ENCODE measurements at places on chromosomes 5 and 9.

DNA sequence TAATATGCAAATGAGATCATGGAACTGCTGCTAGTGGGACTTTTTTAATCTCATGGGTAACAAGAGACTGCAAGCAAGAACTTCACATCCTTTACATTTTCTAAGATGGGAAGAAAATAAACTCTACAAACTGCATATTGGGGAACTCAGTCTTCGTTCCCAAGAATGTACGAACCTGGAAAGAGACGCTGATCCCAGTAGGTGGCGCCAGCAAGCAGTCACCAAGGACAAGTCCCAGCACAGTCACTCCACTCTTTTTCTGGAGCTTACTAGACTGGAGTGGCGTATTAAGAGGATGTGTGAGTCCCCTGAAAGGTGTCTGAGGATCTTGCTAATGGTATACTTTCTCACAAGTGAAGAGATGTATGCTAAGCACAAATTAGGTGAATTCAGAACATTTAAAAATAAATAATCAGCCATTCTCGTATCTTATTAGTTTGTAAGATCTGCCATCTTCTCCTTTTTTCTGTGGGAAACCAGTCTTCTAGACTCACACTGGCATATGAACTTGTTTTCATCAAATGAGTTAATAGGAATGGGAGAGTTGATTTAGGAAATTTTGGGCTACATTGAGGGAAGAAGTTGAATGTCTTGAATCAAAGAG, 16.0 kb upstream of the PUM3 start:
- DNase-seq: peak; percentile 14

DNA sequence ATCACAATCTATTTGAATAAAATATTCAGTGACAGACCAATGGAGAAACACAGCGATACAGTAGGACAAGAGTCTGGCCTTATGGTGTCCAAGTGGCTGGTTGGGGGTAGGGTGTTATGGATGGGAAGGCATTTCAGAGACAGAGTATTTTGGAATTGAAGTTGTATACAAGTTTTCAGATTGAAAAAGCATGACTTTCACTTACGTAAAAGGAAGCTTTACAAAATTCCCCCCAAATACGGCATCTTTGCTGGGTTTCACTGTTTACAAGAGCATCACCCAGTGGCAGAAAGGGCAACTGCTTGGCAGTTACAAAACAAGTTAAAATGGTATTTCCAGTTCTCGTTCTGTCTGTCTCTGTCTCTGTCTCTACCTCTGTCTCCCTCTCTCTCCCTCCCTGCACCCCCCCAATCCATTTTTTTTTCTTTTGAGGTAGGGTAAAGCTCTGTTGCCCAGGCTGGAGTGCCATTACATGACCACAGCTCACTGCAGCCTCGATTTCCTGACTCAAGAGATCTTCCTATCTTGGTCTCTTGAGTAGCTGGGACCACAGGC, 86.2 kb downstream of the PTPN3 start:
- no peak for DNase-seq

DNA sequence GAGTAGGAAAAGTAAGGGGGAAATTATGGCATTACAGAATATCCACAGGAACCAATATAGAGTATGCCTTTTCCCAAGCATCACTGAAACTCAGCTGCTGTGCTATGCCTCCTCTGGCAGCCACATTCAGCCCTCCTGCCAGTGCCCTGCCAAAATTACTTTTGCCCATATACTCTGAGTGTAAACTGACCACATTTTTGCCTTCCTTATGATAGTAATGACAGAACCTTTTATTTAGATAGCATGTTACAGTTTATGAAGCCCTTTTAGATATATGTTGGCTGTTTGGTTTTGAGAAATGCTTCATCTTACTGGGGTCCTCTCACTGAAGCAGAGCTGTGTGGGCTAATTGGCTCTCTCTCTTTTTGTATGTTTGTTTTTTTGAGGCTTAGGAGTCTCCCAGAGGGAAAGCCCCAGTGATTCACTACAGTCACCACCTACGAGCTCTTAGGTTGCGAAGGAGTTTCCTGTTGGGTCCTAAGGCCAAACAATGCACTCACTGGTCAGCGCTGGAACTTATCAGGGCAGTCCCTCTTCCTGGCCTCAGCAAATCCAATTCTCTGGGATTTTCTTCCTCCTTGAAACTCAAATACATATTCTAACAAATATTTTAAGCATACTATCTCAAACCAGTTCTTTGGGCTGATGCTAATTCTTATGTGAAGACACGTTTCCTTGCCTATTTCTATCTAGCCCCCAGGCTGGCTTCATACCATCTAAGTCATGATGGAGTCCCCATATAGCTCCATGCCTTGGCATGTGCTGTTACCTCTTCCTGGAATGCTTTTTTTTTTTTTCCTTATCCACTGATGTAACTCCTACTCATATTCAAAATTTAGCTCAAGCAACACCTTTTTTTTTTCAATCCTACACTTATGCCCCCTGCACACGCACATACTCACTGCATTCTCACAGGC, 3.7 kb downstream of the PHF24 start:
- DNase-seq: no peak

DNA sequence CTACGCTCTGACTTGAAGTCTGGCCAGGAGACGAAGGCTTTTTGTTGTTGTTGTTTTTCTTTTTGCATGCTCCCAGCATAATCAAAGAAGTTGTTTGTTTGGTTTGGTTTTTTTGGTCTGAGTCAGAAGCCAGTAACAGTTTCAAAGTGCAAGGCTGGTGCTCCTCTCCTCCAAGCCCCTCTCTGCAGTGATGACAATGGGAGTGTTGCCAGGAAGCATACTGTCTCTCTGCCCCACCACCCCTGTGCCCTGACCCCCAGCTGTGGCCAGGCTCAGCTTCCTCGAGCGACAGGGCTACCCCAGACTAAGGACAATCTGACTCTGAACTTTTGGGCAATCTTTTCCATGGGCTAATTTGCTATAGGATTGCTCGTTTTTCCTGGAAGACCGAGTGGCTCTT, 173.8 kb upstream of the PITX1 start:
- DNase-seq: no peak

- no peak for DNase-seq
Observed at GRCh38 chr5:121841892-121842291, 9.8 kb upstream of the FTMT start.

DNA sequence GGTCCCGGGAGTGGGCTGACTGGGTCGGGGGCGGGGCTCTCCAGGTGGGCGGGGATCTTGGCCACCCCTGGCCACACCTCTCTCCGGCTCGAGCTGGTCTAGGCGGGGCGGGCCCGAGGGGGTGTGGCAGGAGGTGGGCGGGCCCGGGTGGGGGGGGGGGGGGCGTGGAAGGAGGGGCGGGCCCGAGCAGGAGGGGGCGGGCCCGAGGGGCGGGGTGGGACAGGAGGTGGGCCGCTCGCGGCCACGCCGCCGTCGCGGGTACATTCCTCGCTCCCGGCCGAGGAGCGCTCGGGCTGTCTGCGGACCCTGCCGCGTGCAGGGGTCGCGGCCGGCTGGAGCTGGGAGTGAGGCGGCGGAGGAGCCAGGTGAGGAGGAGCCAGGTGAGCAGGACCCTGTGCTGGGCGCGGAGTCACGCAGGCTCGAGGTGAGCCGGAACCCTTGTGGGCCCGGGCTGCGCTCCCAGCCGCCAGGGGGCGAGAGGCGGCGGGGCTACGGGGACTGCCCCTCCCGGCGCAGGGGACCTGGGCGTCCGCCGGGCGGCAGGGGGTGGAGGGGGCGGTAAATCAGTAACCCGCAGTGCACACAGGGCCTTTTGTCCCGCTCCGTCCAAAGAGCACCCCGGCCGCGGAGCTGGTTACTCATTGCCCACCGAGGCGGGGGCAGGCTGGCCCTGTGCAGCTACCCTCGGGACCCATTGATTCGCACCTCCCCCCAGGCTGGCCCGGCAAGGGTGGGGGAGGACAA, at the start of gene FGFR4:
FGFR4 (plus strand) TSS at position 262 of the 744 bp plus-strand sequence. CDS start 2,688 bp downstream, outside the sequence.
- DNase-seq: peak; percentile 34

DNA sequence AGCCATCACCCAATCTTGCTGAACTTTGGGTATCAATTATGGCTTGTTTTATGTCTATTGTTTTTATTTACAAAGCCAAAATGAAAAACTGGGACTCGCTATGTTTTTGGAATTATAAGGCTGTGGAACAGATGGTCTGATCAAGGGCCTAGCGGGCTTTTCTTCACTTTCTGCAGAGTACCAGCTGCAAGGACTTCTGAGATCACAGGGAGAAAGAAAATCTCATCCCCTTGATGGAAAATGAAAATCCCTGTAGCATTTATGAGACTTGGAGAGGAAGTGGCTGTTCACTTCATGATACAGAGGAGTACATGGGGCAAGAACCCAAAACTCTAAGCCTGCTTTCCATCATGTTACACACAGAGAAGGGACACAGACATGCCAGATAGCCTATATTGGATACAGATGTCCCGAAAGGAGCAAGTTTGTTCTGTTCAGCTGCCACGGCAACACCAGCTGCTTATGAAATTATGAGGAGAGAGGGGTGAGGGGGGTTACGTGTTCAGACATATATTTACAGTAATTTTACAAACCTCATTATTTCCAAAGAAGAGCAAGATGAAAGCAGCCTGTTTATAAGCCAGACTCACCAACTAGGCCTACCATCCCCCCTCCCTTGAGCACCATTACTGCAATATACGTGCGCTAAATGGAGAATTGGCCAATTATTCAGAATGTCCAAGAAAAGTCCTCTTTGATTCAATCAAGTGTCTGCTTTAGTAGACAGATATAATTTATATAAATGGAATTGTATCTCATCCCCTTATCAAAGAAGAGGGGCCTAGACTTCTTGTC, 220.0 kb downstream of the MARCHF11 start:
- DNase-seq: no peak

DNA sequence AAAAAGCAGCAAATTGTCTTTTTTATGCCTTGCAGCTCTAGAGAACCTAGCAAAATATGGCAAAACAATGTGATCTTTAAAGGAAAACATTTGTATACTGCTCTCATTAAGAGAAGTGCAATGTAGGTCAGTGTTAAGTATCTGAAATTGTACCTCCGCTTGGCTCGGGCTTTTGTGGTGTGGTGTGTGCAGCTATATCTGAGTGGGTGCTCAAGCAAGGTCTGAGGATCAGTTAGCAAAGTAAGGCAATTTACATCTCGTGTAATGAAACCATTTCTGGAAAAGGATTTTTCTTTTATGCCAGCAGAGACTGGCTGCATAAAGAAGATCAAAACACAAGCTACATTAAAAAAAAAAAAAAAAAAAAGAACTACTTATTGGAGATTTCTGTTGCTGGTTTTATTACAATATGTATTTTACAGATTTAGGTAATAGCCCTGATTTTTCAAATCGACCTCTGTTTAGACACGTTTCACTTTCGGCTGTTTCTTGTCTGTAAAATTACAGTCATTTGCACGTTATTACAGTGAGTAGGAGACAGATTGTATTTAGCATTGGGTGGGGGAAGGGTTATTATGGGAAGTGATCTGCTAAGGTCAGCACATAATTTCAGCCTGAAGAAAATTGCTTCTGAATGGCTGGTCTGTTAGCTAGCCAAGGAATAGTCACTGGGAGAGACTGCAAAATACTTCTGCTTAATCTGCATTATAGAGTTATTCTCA, 7.9 kb upstream of the ZNF608 start:
- DNase-seq: no peak

DNA sequence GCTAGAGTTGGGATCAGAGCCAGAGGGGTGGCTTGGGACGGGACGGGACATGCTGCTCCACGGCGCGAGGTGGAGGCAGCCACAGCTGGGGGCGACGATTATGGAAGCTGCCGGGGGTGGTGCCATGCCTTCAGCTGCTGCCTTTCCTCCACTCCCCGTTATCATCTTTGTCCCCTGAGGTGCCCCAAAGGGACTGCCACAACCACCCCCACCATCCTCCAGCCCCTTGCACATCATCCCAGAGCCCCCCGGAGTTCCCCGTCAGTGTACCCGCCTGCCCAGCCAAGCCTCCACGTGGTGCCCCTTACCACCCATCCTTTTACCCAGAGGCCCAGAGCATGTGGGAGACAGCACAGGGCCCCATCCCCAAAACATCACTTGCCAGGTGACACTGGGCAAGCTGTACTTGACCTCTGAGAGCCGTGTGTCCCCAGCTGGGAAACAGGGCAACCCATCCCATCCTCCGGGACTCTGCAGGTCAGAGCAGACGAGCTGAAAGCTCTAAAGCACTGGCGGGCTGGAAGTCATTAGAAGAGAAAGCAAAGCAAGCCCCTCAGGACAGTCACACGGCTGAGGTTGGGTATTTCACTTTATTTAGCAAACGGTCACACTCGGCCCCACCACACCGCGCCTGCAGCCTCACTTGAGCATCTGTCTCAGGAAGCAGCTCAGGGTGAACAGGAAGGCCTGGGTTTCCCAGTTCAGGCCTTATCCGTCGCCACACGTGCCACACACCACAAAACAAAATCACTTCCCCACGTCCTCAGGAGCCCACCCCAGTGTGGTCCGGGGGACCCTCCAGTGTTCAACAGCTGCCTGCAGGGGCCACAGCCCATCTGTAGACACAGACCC, 19.5 kb upstream of the MXD3 start:
- DNase-seq: no peak

- no peak for DNase-seq
Observed at GRCh38 chr9:28120184-28120583, 546.9 kb upstream of the C9orf72 start.
